ENCODE measurements at places on chromosomes 11 and 22. TPM values are rescaled to one million over a fixed set of nuclear protein-coding genes. Genes with fewer than 3 reads are reported as not detected.
A peak's percentile ranks its signal among the peaks of the same experiment; 100 is the strongest.

Gene KIRREL3
- 1.1 TPM for total RNA-seq

Gene FHIP1B
- total RNA-seq = 50.6 TPM

Gene PLEKHA7
- total RNA-seq = 13.6 TPM

Gene IGSF22
- total RNA-seq = 0.22 TPM

Gene BIRC3
- 0.09 TPM for total RNA-seq

Gene RBMXL2
- total RNA-seq = 0.19 TPM

Gene TRIM34
- total RNA-seq = 1.3 TPM

Gene NRXN2
- 1.5 TPM for total RNA-seq

Gene MYOD1
- not detected for total RNA-seq

Gene ARHGAP20
- total RNA-seq = 0.27 TPM

Gene FGF19
- total RNA-seq = 0.29 TPM

DNA sequence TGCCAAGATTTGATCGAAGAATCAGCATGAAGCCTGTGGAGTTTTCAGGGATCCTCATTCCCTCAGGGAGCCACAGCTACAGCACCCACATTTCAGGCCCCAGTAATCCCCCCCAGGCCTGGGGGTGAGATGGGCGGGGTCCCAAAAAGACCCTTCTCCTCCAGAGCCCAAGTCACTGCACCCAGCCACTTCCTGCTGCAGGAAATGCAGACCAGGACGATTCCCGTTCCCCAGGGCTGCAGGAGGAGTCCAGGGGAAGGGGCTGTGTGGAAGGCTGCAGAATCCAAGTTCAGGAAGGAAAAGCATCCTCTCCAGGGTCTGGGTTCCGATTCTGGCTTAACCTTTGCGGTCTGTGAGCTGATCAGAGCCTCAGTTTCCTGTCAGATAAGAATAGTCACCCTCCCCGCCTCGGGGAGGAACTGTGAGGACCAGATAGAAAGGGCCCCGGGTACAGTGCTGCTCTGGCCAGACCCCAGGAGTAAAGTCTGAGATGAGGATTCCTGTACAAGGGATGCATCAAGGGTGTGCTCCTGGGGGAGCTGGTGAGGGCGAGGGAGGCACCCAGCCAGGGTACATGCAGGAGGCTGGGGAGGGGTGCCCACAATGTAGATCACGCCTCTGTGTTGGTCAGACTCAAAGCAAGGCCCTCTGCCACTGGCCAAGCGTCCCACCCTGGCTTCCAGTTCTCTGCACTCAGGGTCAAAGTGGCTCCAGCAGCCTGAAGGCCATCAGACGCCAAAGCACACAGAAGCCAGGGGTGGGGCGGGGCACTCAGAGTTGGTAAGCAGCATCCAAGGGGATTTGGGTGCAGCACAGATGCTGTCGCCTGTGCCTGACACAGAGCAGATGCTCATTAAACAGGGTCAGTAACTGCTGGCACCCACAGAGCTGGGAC lies 30.1 kb upstream of the TP53I11 start:
- DNase-seq = peak; percentile 55
- no peaks in the 10 kb centered on the region for H3K36me3 ChIP-seq
- H3K27ac ChIP-seq = no peak overlapping the region
- no peak overlapping the region for H3K4me3 ChIP-seq
- peaks cover 24% of the 10 kb centered on the region for H3K4me1 ChIP-seq

GRCh38 chr11:134474942-134475341 lies 62.9 kb upstream of the B3GAT1 start:
- no peak overlapping the region for H3K4me3 ChIP-seq
- peak; percentile 31 for DNase-seq
- peaks cover 23% of the 10 kb centered on the region for H3K27me3 ChIP-seq
- H3K36me3 ChIP-seq = no peaks in the 10 kb centered on the region
- H3K4me1 ChIP-seq = no peaks in the 10 kb centered on the region

DNA sequence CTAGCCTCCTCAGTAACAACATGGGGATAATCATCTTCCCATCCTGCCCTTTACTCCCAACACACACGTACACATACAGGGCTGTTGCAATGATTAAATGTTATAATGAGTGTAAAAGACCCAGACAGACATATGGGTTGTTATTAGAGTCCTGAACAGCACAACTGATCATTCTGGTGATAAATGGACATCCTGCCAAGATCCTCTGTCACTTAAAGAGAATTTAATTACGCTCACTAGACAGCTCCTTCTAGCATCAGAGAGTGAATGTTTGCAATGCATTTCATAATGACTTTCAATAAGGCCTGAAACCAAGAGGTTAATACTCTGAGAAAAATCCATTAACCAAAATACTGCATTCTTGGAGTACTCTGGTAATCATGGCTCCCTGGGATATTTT lies 115.8 kb downstream of the KCNC1 start:
- H3K4me3 ChIP-seq = no peak overlapping the region
- no peaks in the 10 kb centered on the region for H3K4me1 ChIP-seq
- no peak overlapping the region for H3K27ac ChIP-seq
- no peaks in the 10 kb centered on the region for H3K36me3 ChIP-seq
- no peak for DNase-seq

GRCh38 chr11:40134820-40135570 lies 1324.5 kb downstream of the LRRC4C start:
- no peaks in the 10 kb centered on the region for H3K36me3 ChIP-seq

DNA sequence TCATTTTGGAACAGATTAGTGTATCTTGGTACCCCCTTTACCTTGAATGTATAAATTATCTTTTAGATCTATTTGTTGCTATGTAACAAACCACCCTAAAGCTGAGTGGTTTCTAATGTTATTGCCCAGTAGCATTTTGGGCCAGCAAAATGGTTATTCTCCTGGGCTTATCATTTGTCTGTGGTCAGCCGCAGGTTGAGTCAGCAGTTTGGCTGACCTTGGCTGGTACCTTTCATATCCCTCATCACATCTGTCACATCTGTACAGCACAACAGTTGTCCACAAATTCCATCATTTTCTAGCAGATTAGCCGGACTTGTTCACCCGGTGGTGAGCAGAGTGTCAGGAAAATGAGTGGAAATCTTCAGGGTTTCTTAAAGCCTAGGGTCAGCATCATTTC lies 588.5 kb upstream of the ARHGAP42 start:
- no peaks in the 10 kb centered on the region for H3K4me1 ChIP-seq
- no peaks in the 10 kb centered on the region for H3K27me3 ChIP-seq
- no peak for DNase-seq
- H3K36me3 ChIP-seq = no peaks in the 10 kb centered on the region
- H3K4me3 ChIP-seq = no peak overlapping the region
- H3K27ac ChIP-seq = no peak overlapping the region

GRCh38 chr22:46774980-46775849 lies 12.8 kb downstream of the TBC1D22A start:
- no peak for DNase-seq
- peaks cover 18% of the 10 kb centered on the region for H3K4me1 ChIP-seq
- H3K4me3 ChIP-seq = no peak overlapping the region
- H3K36me3 ChIP-seq = no peaks in the 10 kb centered on the region
- no peak overlapping the region for H3K27ac ChIP-seq

- peaks cover 9% of the 10 kb centered on the region for H3K4me1 ChIP-seq
- H3K4me3 ChIP-seq = no peak overlapping the region
- H3K27me3 ChIP-seq = no peaks in the 10 kb centered on the region
- no peaks in the 10 kb centered on the region for H3K36me3 ChIP-seq
Observed at GRCh38 chr11:11407065-11407762, 54.2 kb upstream of the CSNK2A3 start.

DNA sequence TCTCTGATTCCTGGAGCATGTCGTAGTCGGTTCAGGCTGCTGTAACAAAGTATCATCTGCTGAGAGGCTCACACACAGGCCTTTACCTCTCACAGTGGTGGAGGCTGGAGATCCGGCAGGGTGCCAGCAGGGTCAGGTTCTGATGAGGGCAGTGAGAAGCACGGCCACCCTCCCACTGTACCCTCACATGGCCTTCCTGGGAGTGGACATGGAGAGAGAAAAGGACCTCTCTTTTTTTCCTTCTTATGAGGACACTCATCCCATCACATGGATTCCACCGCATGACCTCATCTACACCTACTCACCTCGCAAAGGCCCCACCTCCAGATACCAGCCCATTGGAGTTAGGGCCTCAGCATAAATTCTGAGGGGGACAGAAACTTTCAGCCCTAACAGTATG lies 99.5 kb downstream of the BCR start:
- no peaks in the 10 kb centered on the region for H3K4me1 ChIP-seq
- H3K27ac ChIP-seq = peak overlapping the region; percentile 21
- no peak for DNase-seq
- peaks cover 69% of the 10 kb centered on the region for H3K36me3 ChIP-seq

- no peak overlapping the region for H3K27ac ChIP-seq
- H3K4me1 ChIP-seq = peaks cover 8% of the 10 kb centered on the region
- peak; percentile 56 for DNase-seq
Observed at GRCh38 chr11:8066911-8067455, 14.0 kb upstream of the TUB start.

DNA sequence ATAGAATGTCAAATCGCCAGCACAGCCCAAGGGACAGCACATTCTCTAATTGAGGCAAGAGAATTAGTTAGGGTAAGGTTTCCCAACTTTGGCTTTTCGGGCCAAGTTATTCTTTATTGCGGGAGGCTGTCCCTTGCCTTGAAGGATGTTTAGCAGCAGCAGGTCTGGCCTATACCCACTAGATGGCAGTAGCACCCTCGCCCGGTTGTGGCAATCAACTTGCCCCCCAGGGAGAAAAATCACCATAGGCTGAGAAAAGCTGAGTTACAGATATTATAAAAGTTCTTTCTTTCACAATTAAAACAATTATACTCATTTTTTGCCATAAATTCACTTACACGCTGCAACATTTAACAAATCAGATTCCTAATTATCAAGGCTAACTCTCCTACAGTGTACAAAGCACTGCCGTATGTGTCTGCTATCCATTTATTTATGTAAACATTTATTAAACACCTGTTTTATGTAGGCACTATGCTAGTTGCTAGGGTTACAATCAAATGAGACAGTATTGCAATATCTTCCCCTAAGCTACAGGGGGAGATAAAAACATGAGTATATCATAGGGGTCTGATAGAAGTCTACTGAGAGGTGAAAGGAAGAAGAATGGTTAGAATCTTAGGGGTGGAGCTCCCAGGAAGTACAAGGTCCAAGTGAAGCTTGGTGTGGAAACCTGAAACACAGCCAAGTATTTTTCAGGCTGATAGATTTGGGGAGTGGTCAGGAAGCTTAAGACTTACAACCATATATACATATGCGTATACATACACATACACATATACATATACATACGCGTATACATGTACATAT lies 452.3 kb downstream of the RAB38 start:
- no peaks in the 10 kb centered on the region for H3K4me1 ChIP-seq
- no peak overlapping the region for H3K27ac ChIP-seq
- no peaks in the 10 kb centered on the region for H3K27me3 ChIP-seq
- no peaks in the 10 kb centered on the region for H3K36me3 ChIP-seq
- H3K4me3 ChIP-seq = no peak overlapping the region
- peak; percentile 75 for DNase-seq

DNA sequence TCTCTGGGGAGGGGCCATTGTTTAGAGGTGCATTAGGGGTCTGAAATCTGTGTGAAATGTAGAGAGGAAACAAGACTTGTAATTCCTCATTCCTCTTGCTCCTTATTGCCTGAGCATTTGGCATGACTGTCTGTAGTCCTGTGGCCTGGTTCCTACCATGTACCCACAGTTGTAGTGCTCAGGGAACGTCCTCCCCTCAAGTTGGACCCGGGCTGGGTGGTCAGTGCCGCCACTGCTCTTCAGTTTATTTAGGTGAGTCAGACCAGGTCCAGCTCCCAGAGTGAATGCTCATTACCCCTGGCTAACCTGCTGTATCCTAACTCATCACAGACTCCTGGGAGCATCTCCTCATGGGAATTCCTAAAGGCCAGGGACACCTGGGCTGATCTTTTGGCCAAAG lies 139.8 kb downstream of the GRIK4 start:
- H3K4me1 ChIP-seq = no peaks in the 10 kb centered on the region
- H3K36me3 ChIP-seq = no peaks in the 10 kb centered on the region
- H3K27me3 ChIP-seq = peaks cover 64% of the 10 kb centered on the region
- H3K27ac ChIP-seq = no peak overlapping the region
- H3K4me3 ChIP-seq = no peak overlapping the region

GRCh38 chr11:1771700-1772099 lies 8.0 kb upstream of the CTSD start:
- no peak overlapping the region for H3K27ac ChIP-seq
- no peak overlapping the region for H3K4me3 ChIP-seq
- no peaks in the 10 kb centered on the region for H3K36me3 ChIP-seq
- H3K4me1 ChIP-seq = no peaks in the 10 kb centered on the region
- H3K27me3 ChIP-seq = no peaks in the 10 kb centered on the region
- peak; percentile 38 for DNase-seq

- no peak overlapping the region for H3K27ac ChIP-seq
- no peak for DNase-seq
- peaks cover 24% of the 10 kb centered on the region for H3K36me3 ChIP-seq
- no peak overlapping the region for H3K4me3 ChIP-seq
- H3K27me3 ChIP-seq = no peaks in the 10 kb centered on the region
Observed at GRCh38 chr11:43367382-43368178, 8.9 kb downstream of the TTC17 start.

GRCh38 chr22:20580179-20580578 lies 72.8 kb downstream of the MED15 start:
- H3K4me3 ChIP-seq = no peak overlapping the region
- no peaks in the 10 kb centered on the region for H3K4me1 ChIP-seq
- no peak overlapping the region for H3K27ac ChIP-seq

- H3K27me3 ChIP-seq = no peaks in the 10 kb centered on the region
- H3K4me1 ChIP-seq = no peaks in the 10 kb centered on the region
- H3K36me3 ChIP-seq = no peaks in the 10 kb centered on the region
- H3K27ac ChIP-seq = no peak overlapping the region
Observed at GRCh38 chr11:88704485-88704884, 361.3 kb downstream of the GRM5 start.

DNA sequence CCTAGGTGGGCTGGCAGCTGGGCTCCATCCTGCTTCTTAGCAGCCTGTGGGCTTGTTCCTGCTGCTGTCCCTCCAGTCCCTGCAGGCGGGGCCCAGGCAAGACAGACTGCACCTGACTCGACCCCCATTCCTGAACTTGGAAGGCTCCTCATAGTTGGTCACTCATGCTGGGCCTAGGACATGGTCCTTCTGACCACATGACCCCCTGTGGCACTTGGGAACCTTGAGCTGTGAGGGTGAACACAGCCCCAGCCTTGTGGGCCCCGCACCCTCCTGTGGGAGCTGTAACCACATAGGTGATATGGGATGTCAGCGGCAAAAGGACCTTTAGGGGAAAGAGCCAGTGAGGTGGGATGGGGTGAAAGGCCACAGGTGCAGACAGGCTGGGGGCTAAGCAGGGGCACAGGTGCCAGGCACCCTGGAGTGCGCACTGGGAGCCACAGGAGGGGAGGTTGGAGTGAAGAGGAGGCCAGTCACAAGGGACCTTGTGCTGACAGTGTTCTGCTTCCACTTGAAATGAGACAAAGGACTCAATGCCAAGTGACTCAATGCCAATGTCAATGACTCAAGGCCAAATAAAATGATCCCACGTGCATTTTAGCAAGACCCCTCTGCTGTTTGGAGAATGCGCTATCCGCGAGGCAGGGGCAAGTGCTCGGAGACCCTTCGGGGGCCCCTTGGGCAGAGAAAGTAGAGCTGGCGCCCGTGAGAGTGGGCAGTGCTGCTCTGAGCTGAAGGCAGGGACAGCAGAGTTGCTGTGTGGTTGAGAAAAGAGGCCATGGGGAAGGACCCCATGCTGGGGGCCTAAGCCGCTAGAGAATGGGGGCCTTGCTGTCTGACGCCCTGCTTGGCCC lies 90.7 kb downstream of the MORC2 start:
- peak; percentile 34 for DNase-seq
- H3K4me1 ChIP-seq = peaks cover 22% of the 10 kb centered on the region
- H3K36me3 ChIP-seq = no peaks in the 10 kb centered on the region
- H3K27me3 ChIP-seq = no peaks in the 10 kb centered on the region
- no peak overlapping the region for H3K4me3 ChIP-seq
- no peak overlapping the region for H3K27ac ChIP-seq

- H3K4me1 ChIP-seq = no peaks in the 10 kb centered on the region
- H3K36me3 ChIP-seq = peaks cover 8% of the 10 kb centered on the region
- H3K27me3 ChIP-seq = no peaks in the 10 kb centered on the region
- no peak overlapping the region for H3K4me3 ChIP-seq
Observed at GRCh38 chr11:7787239-7787638, 9.5 kb downstream of the OR5P2 start.
